Kasumi-1 (cell line): ENCODE measurements at places on chromosomes 5 and 9.

GRCh38 chr5:62896121-62896893, 317.7 kb downstream of the LRRC70 start:
- no peak for DNase-seq

DNA sequence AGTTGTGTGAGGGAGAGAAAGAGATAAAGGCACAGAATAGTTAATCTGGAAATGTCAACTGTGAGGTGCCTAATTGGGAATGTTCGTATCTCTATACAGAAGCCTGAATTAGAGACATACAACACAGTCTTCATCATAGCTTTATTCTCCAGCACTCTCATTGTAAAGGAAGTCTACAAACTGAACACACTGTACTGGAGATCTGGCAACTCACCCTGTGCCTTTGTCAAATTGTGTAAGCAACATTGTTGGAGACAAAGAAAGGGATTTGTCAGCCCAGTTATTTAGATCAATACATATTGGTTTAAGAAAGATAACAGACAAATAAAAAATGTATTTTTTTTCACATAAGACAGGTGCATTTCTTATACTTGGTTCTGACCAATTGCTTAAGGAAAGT, 832.9 kb upstream of the DMAC1 start:
- no peak for DNase-seq

DNA sequence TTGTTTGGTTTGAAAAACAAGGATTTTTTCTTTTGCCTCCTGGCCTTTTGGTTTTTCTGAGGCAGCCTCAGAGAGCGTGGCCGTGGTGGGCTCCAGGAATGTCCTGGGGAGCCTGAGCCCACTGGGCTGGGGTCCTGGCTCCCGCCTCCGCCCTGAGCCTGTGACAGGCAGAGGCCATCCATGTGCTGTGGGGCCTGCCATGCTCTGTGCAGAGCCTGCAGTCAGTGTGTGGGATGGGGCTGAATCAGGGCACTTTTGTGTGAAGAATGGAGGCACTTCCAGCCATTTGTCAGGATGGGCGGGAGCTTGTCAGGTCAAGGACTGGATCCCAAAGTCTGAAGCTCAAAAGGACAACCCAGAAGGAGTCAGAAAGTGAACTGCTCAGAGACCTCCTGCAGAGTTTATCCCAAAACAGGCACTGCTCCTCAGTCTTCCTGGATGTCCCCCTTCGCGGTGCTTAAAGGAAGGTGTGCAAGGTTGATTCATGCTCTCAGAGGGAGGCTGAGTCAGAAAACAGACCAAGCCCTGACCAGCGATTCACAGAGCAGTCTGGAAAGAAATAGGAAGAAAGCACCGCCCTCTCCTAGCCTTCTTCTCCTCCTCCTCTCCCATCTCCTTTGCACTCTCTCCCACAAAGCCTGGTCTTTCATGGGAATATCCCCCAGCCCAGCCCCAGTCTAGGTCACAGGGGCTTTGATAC, 53.2 kb downstream of the MVB12B start:
- DNase-seq: no peak

GRCh38 chr5:142831009-142831383, 60.8 kb downstream of the ARHGAP26 start:
- no peak for DNase-seq

GRCh38 chr5:163727028-163727427, 221.6 kb downstream of the MAT2B start:
- peak; percentile 12 for DNase-seq

- DNase-seq: no peak
These were observed 643.0 kb upstream of the RGMB start for GRCh38 chr5:98130261-98131035.

- no peak for DNase-seq
These were observed 86.5 kb upstream of the PRLR start for GRCh38 chr5:35316611-35317274.

DNA sequence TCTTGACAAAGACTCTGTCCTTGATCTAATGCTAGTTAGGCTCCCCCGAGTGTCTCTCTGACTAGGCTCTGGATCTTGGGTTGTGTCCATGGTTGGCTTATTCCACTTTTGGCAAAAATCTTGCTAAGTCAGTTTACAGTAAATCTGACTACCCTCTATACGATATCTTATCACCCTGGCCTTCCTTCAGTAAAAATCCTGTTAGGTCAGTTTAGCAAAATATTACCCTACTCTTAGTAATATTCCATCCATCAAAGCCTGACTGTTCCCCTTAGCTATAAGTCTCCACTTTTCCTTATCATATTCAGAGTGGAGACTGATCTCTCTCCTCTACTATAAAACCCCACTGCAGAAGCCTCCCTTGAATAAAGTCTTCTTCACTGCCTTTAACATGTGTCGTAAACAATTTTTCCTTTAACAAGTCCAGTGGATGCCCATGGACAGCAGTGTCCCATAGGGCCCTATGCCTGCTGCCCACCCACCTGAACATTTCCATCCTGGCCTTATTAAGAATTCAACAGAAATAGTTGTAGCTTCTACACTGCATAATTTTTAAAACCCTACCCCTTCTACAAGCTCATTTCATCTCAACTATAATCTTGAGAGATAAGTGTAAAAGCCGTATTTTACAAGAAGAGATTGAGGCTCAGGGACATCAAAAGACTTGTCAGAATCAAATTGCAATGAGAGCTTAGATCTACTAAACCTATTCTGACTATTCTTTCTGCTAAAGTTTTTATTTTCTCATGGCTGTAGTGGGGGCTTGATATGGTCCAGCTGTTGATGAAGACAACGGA, 22.3 kb downstream of the MINAR2 start:
- DNase-seq: no peak

GRCh38 chr9:125142560-125143376, 560 bp downstream of the SCAI start:
- DNase-seq: no peak

DNA sequence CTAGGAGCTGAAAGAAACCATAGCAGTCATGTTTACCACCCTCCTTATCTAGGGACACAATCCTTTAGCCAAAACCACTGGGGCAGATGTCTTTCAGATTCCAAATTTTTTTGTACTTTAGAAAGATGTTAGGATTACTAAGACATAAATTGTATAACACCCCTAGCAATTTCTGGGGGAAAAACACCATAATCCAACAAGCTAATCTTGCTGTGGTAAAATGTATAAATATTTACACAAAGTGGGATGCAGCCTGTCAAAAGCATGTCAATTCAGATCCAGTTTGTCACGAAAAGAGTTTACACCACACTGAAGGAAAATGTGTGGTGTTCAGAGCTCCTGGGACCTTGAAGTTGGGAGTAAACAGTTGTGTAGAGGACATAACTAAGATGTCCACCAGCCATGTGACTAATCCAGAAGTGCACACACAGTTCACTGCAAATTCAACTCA, 274.3 kb downstream of the ADAMTSL1 start:
- no peak for DNase-seq

DNA sequence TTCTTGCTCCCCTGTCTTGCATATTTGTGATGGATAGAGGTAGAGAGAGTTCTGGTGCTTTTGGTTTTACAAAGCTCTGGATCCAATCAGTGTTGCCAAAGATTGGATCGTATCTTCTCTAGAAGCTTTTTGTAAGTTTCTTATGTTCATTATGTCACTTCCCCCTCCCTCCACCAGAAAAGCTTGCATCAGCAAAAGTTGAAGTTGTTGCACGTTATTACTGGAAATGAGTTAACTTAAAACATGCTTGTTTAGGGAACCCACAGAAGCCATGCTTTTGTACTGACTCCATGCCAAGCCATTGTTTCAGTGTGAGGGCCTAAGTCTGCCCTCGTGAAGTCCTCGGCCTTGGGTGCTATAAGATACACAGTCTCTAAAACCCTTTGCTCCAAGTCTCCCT, 186.5 kb downstream of the ERCC6L2 start:
- no peak for DNase-seq

GRCh38 chr5:146327257-146327870, 11.3 kb upstream of the POU4F3 start:
- no peak for DNase-seq
